ENCODE measurements at places on chromosomes 3 and 15. TPM values are rescaled to one million over a fixed set of nuclear protein-coding genes. Genes with fewer than 3 reads are reported as not detected.

PXYLP1 gene
- 13.5 TPM for total RNA-seq

CADPS gene
- total RNA-seq, result not detected

KLHDC8B gene
- total RNA-seq, result 5.4 TPM

SLC22A14 gene
- total RNA-seq, result 0.07 TPM

SCAANT1 gene
- total RNA-seq, result not detected

GOLGB1 gene
- total RNA-seq, result 18.6 TPM

CTXN2 gene
- not detected for total RNA-seq

UBE3A gene
- total RNA-seq, result 21.9 TPM

GRAMD1C gene
- total RNA-seq, result 0.41 TPM

C2CD4A gene
- total RNA-seq, result 0.17 TPM

PLSCR2 gene
- not detected for total RNA-seq

ACSBG1 gene
- 0.31 TPM for total RNA-seq

SAMD7 gene
- not detected for total RNA-seq

SNX22 gene
- total RNA-seq, result 0.81 TPM

ISLR gene
- 0.39 TPM for total RNA-seq

DNASE1L3 gene
- not detected for total RNA-seq

BCL6 gene
- total RNA-seq, result 13.4 TPM

TATDN2 gene
- 31.1 TPM for total RNA-seq

GOLGA8O gene
- total RNA-seq, result 0.35 TPM

PFN2 gene
- 152 TPM for total RNA-seq

VIPR1 gene
- total RNA-seq, result 0.83 TPM

PP2D1 gene
- not detected for total RNA-seq

MFN1 gene
- 19.2 TPM for total RNA-seq

ILDR1 gene
- total RNA-seq, result not detected

TJP1 gene
- total RNA-seq, result 70.1 TPM

LRRC49 gene
- 5.5 TPM for total RNA-seq
